ENCODE measurements at places on chromosomes 7 and 10.
A peak's percentile ranks its signal among the peaks of the same experiment; 100 is the strongest.

- DNase-seq = no peak
Observed at GRCh38 chr7:66007232-66007631, 25.2 kb upstream of the GUSB start.

GRCh38 chr10:62341419-62341818 lies 32.8 kb upstream of the ZNF365 start:
- DNase-seq = no peak

DNA sequence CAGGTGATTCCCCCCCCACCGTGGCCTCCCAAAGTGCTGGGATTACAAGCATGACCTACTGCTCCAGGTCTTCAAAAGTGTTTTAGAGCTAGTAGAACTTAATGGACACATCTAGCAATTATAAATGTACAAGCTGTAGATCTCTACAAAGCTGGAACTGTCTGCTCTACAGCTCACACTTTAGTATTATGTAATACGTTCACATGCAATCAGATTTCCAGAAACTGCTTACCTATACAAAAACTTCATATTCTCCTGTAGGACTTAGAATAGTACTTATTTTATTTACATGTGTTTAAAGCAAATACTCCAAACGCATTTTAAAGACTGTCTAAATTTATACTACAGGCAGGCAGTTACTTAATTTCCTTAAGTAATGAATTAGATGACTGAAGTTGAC lies 39.2 kb upstream of the ASL start:
- DNase-seq = no peak

GRCh38 chr7:38840736-38841460 lies 68.1 kb downstream of the VPS41 start:
- peak; percentile 5 for DNase-seq

DNA sequence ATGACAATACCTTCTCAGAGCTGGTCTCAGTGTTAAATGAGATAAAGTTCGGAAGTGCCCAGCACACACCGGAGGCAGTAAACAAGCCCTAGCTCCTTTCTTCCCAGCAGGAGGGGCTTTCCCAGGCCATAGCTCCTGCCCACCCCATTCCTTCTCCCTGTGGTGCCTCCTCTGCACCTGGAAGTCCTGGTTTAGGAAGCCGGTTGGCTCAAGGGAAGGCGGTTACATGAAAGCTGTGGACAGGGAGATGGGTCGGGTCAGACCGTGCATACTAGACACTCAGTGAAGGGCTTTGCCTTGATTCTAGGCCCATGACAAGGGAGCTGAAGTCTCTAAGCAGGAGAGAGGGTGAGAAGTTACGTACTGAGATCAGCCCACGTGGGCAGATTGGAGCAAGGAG lies 8.6 kb downstream of the BEND7 start:
- DNase-seq = no peak

DNA sequence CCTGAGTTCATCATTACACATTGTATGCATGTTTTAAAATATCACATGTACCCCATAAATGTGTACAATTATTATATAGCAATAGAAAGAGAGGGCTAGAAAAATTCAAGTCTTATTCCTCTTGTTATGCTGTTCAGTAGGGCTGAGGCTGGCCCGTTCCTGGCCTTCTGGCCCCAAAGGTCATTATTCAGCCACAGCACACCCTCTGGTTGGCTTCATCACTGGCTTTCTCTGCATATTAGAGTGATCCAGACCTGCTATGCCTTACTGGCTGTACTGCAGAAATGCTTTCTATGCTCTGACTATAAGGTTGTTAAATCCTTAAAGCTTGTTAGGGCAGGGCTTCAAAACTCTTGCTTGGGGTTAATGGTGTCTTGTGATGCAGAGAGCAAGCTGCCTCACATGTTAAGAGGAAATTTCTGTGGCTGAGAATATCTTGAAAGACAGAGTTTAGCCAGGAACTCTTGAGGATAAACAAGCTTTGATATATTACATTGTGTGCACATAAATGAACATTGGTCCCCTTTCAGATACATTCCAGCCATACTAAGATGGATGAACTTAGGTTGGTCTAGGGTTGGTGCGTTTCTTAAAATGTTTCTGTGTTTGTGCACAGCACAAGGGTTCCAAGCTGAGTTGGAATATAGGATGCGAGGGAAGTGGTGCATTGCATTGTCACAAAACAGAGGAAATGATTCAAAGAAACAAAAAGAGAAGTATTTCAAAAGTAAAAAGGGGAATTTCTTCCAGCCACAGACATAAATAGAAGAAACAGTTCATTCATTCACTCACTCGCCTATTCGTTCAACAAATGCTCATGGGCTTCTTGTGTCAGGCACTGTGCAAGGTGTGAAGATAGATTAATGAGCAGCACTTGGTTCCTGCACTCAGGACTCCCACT lies 61.6 kb upstream of the WDR11 start:
- DNase-seq = no peak

GRCh38 chr10:63666836-63667383 lies 145.7 kb downstream of the REEP3 start:
- no peak for DNase-seq

DNA sequence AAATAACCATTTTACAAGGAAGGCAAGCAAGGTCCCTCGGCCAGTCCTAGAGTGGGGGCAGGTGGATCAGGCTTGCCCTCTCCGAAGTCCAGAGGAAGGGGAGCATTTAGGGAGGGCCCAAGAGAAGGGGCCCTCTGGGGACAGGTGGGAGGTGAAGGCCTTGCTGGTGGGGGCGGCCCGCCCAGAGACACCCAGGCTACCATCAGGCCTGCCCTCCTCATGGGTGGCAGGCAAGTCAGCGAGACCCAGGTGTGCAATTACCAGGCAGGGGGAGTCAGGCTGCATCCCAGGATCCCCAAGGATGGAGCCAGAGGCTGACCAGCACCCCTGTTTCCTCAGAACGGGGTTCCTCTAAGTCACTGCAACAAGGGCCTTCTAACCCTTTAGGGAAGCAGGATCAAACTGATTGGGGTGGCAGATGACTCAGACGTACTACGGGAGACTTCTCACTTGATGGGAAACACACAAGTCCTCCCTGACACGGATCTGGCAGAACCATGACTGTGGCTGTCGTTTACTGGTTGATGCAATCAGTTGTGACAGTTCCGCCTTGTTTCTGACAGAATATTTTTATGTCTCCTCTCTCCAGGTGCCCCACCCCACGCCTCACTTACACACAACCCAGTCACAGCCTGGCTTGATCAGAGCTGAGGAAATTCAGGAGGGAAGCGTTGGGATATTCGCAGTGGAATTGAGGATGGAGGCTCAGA lies 8.2 kb downstream of the LOXL4 start:
- no peak for DNase-seq

DNA sequence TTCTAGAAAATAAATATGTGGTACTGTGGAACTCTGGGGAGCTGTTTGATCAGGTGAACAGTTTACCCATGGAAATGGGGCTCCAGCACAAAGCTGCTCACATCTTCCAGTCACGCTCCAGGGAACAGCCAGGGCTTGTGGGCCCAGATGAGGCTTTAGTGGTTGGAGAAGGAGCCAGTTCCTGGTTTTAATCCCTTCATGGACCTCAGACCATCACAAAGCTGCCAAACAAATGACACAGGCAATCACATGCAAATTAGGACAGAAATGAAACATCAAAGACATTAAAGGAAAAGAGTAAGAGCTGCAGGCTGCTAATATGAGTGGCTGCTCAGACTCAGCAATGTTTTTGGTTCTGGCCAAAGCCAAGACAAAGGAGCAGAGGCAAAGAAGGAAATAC lies 2.2 kb upstream of the ATP6V0E2 start:
- no peak for DNase-seq

GRCh38 chr10:112446055-112446854 lies 459 bp downstream of the ZDHHC6 start:
- DNase-seq = peak; percentile 9

- DNase-seq = peak; percentile 35
Observed at GRCh38 chr10:14450041-14450491, 119.3 kb upstream of the FRMD4A start.

- DNase-seq = no peak
Observed at GRCh38 chr7:117171106-117171505, 151.8 kb downstream of the WNT2 start.

- DNase-seq = no peak
Observed at GRCh38 chr7:142584765-142585164, 164.5 kb upstream of the PRSS1 start.

- no peak for DNase-seq
Observed at GRCh38 chr7:21104124-21104500, 317.4 kb upstream of the SP8 start.

- no peak for DNase-seq
Observed at GRCh38 chr7:114862406-114862805, 59.5 kb upstream of the MDFIC start.

DNA sequence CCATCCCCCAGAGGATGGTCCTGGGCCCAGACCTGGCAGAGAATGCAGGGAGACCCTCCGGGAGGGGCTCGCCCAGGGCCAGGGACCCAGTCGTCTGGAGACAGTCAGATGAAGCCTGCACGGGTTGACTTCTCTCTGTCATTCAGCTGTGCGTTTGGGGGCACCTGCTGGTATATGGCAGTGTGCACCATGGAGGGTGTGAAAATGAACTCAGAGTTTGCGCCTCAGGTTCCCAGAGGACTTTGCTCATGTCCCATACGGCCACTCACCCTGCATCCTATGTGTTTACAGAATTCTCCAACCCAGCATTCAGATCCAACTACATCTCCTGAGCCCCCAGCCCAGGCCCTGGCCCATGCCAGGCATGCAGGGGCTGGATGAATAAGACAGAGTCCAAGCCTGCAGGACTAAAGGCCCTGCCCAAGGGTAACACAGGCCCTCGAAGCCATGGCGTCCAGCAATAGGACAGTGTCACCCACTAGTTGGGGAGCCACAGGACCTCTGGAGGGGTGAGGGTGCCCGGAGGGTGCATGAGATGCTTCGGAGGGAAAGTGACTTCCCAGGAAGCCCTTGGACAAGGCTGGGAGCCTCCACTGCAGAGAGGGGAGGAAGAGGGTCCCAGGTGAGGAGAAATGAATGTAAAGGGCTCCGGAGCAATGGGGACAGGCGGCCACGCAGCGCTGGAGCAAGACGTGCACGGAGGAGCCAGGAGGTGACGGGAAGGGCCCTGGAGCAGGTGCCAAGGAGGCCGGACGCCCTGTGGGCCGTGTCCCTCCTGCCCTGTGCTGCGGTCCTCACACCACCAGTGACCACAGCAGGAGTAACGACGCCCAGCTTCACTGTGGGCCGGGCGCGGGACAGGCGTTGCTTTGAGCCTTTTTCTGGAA lies 36.3 kb downstream of the CALML3 start:
- no peak for DNase-seq

DNA sequence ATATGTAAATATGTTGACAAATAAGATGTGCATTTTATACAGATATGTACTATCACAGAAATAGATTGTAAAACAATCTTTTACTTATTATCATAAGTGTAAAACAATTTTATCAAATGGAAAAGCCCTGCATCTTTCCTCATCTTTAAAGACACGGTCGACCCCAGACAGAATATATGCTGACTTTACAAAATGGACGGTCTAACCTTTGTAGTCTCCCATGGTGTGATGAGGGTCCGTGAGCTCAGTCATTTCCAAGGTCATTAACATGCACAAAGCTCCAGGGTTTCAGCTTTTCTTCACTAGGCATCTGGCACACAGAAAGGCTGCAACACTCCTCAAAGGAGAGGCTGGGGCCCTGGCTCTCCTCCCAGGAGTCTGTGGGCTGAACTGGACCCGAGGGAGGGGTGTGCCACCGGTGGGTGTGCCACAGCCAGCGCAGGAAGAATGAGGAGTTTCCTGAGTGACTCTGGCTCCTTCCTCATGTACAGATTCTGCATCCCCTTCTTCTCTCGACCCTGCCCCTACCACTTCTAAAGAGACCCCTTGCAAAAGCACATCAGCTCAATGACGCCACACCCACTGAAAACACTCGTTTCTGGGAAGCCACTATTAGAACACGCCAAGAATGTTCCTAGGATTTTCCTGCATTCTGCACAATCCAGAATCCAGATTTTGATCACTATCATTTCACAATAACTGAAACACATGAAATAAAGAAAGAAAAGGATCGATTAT lies 26.2 kb upstream of the ABLIM1 start:
- DNase-seq = no peak

DNA sequence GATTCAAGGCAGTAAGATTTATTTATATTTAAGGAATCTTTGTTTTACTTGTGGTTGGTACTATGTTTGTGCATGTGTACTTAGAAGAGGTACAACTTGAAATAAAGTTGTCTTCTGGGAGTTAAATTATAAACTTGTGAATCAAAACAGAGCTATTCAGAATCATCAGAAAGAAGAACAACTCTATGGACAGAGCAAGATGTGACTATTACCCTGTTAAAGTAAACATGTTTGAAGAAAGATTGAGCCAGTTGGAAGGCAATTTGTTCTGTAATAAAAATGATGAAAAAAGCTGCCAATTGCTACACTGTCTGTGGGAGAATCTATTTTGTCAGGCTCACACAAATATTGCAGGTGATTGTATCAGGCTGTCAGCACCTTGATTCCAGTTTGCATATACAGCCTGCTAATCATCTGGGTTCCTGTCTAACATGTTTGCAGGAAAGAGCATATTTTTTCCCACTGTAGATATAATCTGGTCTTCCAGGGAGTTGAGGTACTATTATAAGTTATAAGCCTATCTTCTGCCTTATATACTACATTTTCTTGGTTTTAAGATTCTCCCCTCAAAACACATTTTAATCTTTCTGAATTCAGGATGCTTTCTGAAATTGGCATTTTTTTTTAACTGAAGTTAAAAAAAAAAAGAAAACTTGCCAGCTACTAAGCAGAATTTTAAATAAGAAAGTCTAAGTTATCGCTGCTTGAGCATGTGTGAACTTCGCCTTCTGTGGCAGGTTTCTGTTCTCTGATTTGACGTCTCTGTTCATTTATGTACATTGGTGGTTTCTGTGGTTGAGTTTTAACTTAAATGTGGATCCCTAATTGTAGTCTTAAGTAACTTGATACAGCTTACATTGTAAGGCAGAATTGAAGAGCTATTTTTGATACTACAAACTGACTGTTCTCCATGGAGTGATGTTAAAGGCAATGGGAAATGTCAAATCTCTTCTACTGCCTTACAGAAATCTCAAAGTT lies 46.0 kb downstream of the ZNRF2 start:
- no peak for DNase-seq

DNA sequence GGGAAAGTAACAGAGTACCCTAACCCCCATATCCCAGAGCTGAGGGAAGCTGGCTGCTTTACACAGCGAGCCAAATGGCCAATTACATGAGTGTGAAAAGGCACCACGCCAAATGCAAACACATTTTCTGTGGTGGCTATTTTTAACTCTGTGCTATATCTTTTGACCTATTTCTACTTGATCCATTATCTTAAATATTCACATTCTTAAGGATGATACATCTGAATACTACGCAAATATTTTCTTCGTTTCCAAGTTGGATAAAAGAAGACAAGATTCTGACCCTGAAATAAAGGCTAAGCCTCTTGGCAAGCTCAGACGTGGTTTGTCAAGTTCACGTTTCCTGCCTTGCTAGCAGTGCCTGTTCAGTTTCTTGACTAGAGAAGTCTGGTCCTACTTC lies 146.7 kb upstream of the TMEM196 start:
- DNase-seq = peak; percentile 50

DNA sequence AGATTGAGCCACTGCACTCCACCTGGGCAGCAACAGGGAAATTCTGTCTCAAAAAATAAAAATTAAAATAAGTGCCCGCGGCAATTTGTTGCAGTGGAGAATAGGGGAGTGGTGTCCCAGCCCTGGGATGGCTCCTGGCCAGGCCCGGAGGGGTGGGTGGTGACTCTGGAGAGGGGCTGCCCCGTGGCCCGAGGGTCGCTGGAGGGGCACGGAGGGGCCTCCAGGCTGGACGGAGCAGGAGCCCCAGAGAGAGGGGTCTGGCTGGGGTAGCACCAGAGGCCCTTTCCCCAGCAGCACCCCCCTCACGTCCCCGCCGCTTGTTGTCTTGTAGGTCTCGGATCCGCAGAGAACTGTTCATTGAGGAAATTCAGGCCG lies 38.6 kb upstream of the SH2B2 start:
- no peak for DNase-seq
